ENCODE measurements at places on chromosomes 1 and 21. TPM values are rescaled to one million over a fixed set of nuclear protein-coding genes. Genes with fewer than 3 reads are reported as not detected.

GRCh38 chr1:163697137-163697536 lies 375.4 kb downstream of the NUF2 start:
- no peaks in the 10 kb centered on the region for H3K27me3 ChIP-seq
- H3K36me3 ChIP-seq = no peaks in the 10 kb centered on the region
- no peaks in the 10 kb centered on the region for H3K4me1 ChIP-seq
- DNase-seq = no peak
- no peak overlapping the region for H3K4me3 ChIP-seq
- H3K27ac ChIP-seq = no peak overlapping the region

- no peak for DNase-seq
- no peaks in the 10 kb centered on the region for H3K27me3 ChIP-seq
- H3K27ac ChIP-seq = no peak overlapping the region
- no peaks in the 10 kb centered on the region for H3K4me1 ChIP-seq
- H3K36me3 ChIP-seq = no peaks in the 10 kb centered on the region
Observed at GRCh38 chr1:34806396-34806795, 13.6 kb downstream of the GJA4 start.

- H3K27ac ChIP-seq = no peak overlapping the region
- no peak for DNase-seq
- H3K36me3 ChIP-seq = no peaks in the 10 kb centered on the region
- peaks cover 16% of the 10 kb centered on the region for H3K27me3 ChIP-seq
- H3K4me3 ChIP-seq = no peak overlapping the region
Observed at GRCh38 chr1:115710859-115711624, 57.5 kb downstream of the CASQ2 start.

DNA sequence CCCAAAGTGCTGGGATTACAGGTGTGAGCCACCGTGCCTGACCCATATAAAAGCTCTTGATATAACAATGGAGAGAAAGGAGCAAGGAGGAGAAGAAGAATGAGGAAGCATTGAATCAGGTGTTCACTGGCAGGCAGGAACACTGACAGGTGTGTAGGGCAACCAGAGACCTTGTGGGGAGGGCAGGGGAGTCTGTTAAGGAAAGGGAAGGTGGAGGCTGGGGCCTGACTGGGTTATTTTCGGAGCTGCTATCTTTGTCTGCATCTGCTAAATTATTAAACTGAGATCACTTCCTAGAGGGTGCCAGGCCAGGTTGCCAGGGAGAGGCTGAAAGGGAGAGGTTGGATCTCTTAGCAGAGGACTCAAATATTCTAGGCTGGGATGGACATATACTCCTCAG lies 6.8 kb upstream of the TRNP1 start:
- no peak overlapping the region for H3K27ac ChIP-seq
- H3K4me1 ChIP-seq = peaks cover 8% of the 10 kb centered on the region
- H3K36me3 ChIP-seq = no peaks in the 10 kb centered on the region
- no peak overlapping the region for H3K4me3 ChIP-seq
- peaks cover 4% of the 10 kb centered on the region for H3K27me3 ChIP-seq

GRCh38 chr1:184050636-184051035 lies 894 bp upstream of the TSEN15 start:
- peak overlapping the region; percentile 43 for H3K4me3 ChIP-seq
- peak overlapping the region; percentile 75 for H3K27ac ChIP-seq
- H3K4me1 ChIP-seq = peaks cover 4% of the 10 kb centered on the region
- peak; percentile 18 for DNase-seq
- no peaks in the 10 kb centered on the region for H3K36me3 ChIP-seq

Gene DMRTA2
- total RNA-seq = not detected

DNA sequence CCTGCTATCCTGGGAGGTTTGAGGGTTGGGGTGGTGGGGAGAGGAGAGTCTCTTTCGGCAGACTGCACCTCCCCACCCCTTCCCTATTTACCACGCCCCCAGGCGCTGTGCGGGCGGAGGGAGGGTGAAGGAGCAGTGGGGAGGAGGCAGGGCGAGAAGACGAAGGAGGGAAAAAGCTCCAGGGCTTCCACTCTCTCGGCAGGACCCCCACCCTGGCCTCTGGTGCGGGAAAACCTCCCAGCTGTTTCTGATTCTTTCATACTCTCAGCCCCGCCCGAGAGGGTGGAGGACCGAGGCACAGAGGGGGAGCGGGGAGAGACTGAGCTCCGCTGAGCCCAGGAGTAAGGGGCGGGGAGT lies 866 bp upstream of the WNT2B start:
- H3K27ac ChIP-seq = no peak overlapping the region
- no peaks in the 10 kb centered on the region for H3K36me3 ChIP-seq
- H3K27me3 ChIP-seq = peaks cover 27% of the 10 kb centered on the region
- H3K4me3 ChIP-seq = peak overlapping the region; percentile 57
- DNase-seq = no peak

GRCh38 chr1:1342061-1342562 lies 7.1 kb downstream of the DVL1 start:
- DNase-seq = no peak
- H3K27ac ChIP-seq = no peak overlapping the region
- no peak overlapping the region for H3K4me3 ChIP-seq
- H3K27me3 ChIP-seq = no peaks in the 10 kb centered on the region
- peaks cover 25% of the 10 kb centered on the region for H3K4me1 ChIP-seq
- H3K36me3 ChIP-seq = peaks cover 29% of the 10 kb centered on the region

- H3K27me3 ChIP-seq = no peaks in the 10 kb centered on the region
- H3K27ac ChIP-seq = no peak overlapping the region
- peak; percentile 91 for DNase-seq
- H3K36me3 ChIP-seq = no peaks in the 10 kb centered on the region
- H3K4me3 ChIP-seq = no peak overlapping the region
- no peaks in the 10 kb centered on the region for H3K4me1 ChIP-seq
Observed at GRCh38 chr1:66168467-66168887, 365.5 kb upstream of the SGIP1 start.

GRCh38 chr1:168693197-168693871 lies 35.7 kb downstream of the DPT start:
- H3K4me3 ChIP-seq = no peak overlapping the region
- H3K36me3 ChIP-seq = no peaks in the 10 kb centered on the region
- H3K4me1 ChIP-seq = no peaks in the 10 kb centered on the region
- no peak for DNase-seq
- no peaks in the 10 kb centered on the region for H3K27me3 ChIP-seq
- no peak overlapping the region for H3K27ac ChIP-seq

- H3K36me3 ChIP-seq = peaks cover 2% of the 10 kb centered on the region
- DNase-seq = no peak
- no peaks in the 10 kb centered on the region for H3K27me3 ChIP-seq
- H3K27ac ChIP-seq = no peak overlapping the region
- H3K4me1 ChIP-seq = peaks cover 18% of the 10 kb centered on the region
Observed at GRCh38 chr1:214453109-214453722, 98.2 kb downstream of the PTPN14 start.

- H3K4me3 ChIP-seq = no peak overlapping the region
- H3K27ac ChIP-seq = no peak overlapping the region
- no peaks in the 10 kb centered on the region for H3K27me3 ChIP-seq
- no peaks in the 10 kb centered on the region for H3K4me1 ChIP-seq
Observed at GRCh38 chr1:194503209-194503608, 1316.8 kb upstream of the B3GALT2 start.

Data from fibroblast of lung (primary cell).